ENCODE measurements at places on chromosomes 12 and 14. TPM values are rescaled to one million over a fixed set of nuclear protein-coding genes. Genes with fewer than 3 reads are reported as not detected.

Gene SAMD15
- 3.5 TPM for total RNA-seq

Gene EDDM3A
- not detected for total RNA-seq

Gene PCBP2
- 713 TPM for total RNA-seq

Gene FOXM1
- total RNA-seq = 2.6 TPM

DNA sequence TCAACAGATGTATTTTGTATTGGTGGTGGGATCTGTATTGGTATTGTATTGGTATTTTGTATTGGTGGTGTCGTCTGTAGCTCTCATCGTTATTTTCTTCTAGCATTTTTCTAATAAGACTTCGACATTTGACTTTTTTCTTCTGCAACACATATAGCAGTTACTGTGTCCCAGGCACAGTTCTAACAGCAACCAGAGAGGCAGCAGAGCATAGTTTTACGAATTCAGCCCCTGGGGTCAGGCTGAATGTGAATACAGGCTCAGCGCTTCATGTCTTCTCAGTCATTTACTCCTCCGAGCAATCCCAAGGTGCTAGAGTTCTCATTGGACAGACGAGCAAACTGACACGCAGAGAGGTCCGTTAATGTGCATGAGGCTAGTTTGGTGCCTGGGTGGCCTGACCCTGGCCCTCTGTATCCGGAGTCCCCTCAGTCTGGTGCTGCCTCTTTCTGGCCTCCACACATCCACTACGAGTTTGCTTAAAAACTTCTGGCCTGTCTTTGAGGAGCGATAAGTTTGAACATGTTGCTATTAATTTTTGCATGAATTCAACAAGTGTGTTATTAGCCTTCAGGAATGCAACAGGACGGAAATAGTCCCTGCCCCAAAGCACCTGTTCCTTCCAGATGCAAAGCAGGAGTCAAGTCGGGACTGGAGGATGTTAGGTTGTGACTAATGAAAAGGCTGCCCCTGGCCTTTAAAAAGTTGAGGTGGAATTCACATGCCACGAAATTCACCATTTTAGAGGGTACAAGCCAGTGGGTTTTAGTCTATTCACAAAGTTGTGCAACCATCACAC is 87.0 kb downstream of the GLT1D1 start:
- DNase-seq = no peak

DNA sequence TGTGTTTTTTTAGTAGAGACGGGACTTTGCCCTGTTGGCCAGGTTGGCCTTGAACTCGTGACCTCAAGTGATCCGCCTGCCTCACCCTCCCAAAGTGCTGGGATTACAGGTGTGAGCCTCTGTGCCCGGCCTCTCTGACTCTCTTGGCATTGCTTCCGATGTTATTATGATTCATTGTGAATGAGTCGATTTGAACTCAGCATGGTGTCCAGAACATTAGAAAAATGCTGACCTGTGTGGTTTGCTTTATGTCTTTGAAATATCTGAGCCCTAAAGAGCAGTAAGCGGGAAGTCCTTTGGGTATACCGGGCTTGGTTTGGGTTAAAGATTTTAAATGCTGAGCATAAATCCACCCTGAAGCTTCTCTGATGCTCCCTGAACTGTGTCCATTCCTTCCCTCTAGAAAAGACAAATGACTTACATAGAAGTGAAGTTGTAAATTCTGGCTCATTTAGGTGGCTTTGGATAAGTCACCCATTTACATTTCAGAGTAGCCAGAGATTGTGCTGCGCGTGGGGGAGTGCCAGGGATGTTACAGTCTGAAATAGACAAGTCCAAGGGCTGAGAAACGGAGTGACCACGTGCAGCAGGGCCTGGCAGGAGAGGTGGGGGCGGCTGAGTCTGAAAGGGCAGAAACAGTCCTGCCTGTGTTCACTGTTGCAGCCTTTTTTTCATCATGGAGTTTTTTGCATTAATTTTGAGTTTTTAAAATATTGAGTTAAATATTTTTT is 39.6 kb downstream of the SLC15A4 start:
- no peak for DNase-seq

GRCh38 chr12:123050331-123050831 is 69.9 kb downstream of the ARL6IP4 start:
- DNase-seq = no peak

DNA sequence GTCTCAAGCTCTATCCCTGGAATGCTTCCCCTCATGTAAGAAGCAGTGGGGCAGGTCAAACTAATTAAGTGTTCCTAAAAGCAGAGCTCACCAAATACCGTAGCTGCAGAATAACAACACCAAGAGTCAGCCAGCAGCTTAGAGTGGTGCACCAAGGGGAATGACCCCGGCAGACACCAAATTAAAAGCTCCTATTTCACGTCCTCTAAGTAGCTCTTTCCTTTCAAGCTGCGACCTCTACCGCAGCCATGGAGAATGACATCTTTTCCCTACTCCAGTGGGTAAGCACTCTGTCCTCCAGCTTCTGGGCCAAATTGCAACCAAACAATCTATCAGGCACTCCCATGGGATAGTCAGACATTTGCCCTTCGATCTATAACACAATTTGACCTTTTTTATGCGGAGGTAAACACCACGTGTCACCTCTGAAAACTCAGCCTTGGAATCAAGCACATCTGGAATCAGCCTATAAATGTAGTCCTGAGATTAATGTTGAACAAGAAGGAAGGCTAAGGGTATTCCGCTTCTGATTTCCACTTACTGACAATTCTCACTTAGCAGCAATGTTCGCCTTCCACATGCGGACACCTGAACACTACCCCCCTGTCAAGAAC is 67.6 kb upstream of the CDKN3 start:
- no peak for DNase-seq

GRCh38 chr14:54784060-54784459 is 118.6 kb downstream of the GCH1 start:
- no peak for DNase-seq

DNA sequence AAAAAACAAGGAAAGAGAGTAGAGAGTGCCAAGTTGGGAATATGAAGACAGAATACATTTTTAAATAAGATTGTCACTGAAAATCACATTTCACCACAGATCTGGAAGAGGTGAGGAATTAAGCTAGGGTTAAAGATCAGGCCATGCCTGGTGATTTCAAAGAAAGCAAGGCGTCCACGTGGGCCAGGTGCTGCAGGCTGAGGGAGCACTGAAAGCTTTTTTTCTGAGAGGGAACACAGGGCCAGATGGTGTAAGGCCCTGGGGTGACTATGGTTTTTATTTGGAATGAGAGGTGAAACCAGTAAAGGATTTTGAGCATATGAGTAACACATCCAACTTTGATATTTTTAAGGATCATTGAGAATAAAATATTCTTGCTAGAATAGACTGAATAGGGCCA is 20.9 kb downstream of the SYT1 start:
- DNase-seq = no peak

- DNase-seq = no peak
Observed at GRCh38 chr12:77888611-77889010, 57.9 kb downstream of the NAV3 start.

Measured in mucosa of gallbladder (tissue), 1 donor.